Stimulated activated CD8-positive, alpha-beta memory T cell treated with anti-CD3 and anti-CD28 coated beads, Interleukin-7, amount 100 ng/mL, for 4 hours (primary cell): ENCODE measurements at places on chromosomes 3 and 15.

GRCh38 chr3:50154840-50155490, at the start of gene SEMA3F:
TSS of gene SEMA3F (plus strand) at chr3:50155324. CDS start at chr3:50159623, 4,299 bp downstream.
- peak; percentile 61 for DNase-seq

DNA sequence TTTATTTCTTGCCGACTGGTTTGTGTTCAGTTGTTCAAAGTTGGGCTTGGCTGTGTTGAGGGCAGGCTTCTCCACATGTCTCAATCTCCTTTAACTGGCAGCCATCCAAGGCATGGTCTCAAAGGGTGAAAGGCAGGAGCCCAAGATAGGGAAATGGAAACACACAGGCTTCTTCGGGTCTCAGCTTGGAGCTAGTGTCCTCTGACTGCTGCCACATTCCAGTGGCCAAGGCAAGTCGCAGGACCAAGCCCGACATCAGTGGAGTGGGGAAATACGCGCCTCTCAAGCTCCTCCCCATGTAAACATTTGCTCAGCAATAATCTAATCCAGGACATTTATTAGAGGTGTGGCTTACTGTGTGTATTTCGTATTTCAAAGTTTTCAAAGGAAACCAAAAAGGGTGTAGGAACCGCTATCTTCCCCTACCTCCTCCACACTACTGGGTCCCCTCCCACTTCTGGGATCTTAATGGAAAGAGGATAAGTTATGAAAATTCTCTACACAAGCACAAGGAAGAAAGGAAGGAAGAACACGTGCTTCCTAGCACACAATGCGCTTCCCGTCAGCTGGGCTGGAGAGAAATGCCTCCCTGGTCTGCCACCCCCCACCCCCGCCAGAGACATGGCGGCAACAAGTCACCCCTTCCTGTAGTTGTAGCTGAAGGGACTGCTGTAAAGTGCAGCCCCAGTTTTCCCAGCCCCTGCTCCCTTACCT, 181.7 kb downstream of the FAM43A start:
- DNase-seq = no peak

- DNase-seq = no peak
Observed at GRCh38 chr3:51869304-51869703, 6.1 kb downstream of the IQCF5 start.

DNA sequence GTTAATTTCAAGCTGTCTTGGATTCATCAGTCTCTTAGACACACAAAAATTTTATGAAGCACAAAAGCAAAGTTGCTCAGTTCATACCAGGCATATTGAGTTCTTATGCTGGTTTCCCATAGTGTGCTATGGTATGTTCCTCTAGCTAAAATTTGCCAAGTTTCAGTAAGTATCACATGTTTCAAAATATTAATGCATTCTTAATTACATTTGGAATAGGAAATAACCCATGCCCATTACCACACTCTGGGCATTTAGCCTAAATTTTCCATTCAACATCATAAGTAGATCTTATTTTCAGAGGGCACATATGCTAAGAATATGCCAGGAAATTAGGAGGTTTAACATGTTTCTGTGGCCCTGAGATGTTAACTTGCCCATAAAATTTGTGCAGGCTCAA, 289.9 kb downstream of the SHOX2 start:
- no peak for DNase-seq

- DNase-seq = no peak
Observed at GRCh38 chr3:80785875-80786274, 975.6 kb downstream of the GBE1 start.

DNA sequence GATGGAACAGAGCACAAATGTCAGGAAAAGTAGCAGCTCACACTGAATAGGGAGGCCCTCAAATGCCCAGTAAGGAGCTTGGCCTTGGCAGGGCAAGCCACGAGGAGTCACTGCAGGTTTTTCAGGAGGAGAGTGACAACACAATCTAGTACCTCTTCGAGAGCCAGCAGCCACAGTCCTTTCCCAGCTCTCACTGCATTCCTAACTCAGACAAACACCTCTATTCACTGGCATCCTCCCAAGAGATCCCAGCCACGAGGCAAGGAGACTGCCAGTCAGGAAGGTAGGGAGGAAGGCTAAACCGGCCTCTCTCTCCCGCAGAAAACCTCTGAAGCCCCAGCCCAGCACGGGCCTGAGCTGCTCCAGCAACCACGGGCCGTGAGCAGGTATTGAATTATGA, 146.0 kb upstream of the SMAD3 start:
- DNase-seq = no peak
